NCI-H524 (cell line): ENCODE measurements at places on chromosomes 16 and 17.
A peak's percentile ranks its signal among the peaks of the same experiment; 100 is the strongest.

GRCh38 chr16:57178793-57179212 is 7.0 kb downstream of the PSME3IP1 start:
- no peak for DNase-seq

- no peak for DNase-seq
Measured at GRCh38 chr16:57995721-57996405, 4.6 kb downstream of the ZNF319 start.

DNA sequence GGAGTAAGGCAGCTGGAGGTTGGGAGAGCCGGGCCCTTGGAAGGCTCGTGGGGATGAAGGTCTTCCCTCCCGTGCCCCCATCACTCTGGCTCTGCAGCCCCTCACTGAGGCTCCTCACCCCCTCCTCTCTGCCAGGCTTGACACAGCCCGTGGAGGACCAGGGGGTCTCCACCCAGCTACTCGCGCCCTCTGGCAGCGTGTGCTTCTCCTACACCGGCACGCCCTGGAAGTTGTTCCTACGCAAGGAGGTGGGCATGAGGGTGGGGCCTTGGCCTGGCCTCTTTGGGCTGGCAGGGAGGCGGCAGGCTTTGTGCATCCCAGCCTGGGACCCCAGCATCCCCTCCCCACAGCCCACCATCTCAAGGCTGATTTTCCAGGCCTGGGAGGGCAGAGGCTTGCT is 15.6 kb upstream of the SMIM5 start:
- no peak for DNase-seq

DNA sequence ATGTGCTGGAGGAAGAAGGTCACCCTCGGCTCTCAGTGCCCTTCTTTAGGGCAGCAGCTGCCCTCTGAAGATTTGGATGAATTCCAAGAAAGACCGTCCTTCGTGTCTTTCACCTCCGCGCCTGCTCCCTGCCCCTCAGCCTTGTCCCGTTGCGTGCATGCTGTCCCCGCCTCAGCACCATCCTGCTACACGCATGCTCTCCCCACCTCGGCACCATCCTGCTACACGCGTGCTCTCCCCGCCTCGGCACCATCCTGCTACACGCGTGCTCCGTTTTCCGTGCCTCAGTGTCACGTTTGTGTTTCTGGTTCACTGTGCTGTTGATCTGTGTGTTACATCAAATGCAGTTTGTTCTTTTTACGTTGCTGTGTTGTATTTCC is 13.5 kb downstream of the ACSF3 start:
- DNase-seq = no peak

DNA sequence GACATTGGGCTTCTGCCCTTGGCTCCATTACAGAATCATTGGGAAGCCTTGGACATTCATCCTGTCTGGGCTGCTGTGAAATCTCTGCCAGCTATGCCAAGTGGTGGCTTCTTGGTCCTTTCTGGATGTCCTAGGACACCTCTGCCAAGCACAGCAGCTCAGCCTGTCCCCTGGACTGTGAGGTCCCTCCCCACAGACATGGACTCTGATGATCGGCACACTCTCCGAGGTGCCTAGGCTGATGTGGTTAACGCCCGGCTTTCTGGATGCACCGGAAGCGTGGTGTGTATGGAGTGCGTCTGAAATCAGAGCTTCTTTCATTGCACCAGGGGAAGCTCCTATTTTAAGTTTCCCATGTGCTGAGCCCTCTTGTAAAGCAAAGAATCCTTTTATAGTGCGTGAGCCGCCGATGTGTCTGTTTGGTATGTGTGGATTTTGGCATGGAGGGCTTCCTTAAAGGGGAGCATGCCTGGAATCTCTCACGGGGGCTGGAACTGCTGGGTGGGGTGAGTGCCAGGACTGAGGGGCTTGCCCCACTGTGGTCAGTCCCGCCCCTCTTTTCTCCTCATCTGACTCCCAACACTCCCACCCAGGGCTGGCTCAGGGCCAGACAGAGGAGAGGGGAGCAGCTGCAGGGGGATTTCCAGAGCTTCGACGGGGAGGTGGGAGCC is 7.0 kb upstream of the ARHGAP23 start:
- DNase-seq = peak; percentile 75

DNA sequence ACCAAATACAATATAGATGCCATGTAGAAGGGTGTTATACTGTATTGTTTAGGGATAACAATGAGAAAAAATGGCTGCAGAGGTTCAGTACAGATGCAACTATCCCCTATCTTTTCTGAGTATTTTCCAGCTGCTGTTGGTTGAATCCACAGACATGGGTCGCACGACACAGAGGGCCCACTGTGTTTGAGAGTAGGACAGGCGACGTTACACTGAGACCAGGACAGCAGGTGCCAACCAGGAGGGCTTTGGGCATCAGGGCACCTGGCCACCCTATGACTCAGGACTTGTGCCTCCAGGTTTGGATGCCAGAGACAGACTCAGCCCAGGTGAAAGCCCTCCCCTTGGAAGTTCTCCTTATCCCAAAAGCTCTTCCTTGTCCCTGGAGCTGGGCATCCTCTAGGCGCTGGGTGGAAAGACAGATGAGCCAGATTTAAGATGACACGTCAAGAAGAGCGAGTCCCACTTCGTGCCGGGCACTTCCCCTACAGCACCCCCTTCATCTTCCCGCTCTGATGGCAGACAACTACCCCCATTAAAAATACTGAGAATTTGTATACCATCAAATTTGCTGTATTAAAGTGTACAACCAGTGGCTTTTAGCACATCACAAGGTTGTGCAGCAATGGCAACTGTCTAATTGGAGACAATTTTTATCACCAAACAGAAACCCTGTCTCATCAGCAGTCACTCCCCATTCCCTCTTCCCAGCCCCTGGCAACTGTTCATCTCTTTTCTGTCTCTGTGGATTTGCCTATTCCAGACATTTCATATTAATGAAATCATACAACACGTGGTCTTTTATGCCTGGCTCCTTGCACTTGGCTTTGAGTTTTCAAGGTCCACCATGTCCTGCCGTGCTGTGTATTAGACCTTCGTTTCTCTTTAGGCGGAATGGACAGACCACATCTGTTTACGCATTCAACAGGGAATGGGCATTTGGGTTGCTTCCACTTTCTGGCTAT is 30.6 kb downstream of the TNFRSF13B start:
- DNase-seq = no peak

GRCh38 chr16:72576189-72576588 is 404.2 kb upstream of the PMFBP1 start:
- DNase-seq = no peak

- no peak for DNase-seq
Measured at GRCh38 chr17:62075308-62075815, 10.3 kb upstream of the MED13 start.
